ENCODE measurements at places on chromosomes 5 and 9.

DNA sequence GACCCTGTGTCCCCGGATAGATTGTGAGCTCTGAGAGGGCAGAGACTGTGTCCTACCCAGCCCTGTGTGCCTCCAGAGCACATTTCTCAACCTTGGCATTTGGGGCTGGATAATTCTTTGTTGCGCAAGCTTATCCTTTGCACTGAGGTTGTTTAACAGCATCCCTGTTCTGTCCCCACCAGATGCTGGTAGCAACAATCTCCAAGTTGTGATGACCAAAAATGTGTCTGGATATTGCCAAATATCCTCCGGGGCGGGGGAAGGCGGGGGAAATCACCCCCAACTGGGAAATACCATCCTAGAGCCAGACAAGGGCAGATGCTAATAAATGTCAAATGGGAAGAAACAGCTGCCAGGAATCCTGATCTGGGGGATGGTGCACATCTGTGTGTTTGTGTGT lies 24.0 kb upstream of the TNIP1 start:
- DNase-seq: no peak

- no peak for DNase-seq
These were observed 74.3 kb upstream of the PTGER4 start for GRCh38 chr5:40605295-40605958.

DNA sequence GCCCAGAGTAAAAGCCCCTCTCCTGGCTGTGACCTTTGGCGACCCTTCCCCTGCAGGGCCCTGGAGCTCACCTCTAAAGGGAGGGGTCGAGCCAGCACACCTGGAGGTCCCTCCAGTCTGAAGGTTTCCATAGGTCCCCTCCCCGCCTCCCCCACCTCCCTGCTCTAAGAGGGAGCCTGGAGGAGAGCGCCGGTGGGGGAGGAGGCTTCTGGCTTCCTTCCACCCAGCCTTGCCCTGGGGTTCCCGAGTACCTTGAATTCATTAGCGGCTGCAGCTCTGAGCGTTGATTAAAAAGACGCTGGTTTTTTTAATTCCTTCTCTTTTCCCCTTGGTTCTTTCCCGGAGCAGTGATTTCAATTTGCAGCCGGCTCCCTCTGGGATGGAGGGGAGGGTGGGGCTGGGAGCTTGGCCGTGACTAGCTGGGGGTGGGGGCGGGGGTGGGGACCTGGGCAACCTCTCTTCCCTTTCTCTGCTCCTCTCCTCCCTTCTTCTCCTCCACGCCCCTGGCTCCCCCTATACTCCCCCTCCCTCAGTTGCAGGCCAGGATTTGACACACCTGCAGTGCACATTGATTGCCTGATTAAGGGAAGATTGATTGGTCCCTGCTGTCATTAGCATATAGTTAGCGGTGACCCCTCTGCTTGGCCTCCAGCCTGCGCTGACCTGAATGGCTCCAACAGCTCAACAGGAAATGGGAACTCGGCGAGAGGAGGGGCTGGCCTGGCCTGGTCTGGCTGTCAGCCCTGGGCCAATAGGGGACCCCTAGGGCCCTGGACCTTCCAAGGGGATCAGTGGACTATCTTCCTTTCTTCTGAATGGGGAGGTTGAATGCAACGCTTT lies 67.5 kb upstream of the RAPGEF1 start:
- no peak for DNase-seq

- DNase-seq: no peak
These were observed 42.7 kb upstream of the IL17B start for GRCh38 chr5:149421834-149422233.
